ENCODE measurements at places on chromosomes 6 and 20. TPM values are rescaled to one million over a fixed set of nuclear protein-coding genes. Genes with fewer than 3 reads are reported as not detected.
A peak's percentile ranks its signal among the peaks of the same experiment; 100 is the strongest.

- DNase-seq: no peak
These were observed 454.3 kb upstream of the JARID2 start for GRCh38 chr6:14791526-14791925.

GRCh38 chr20:33685328-33686099, 671 bp downstream of the E2F1 start:
- no peak for DNase-seq

- no peak for DNase-seq
These were observed 117.0 kb downstream of the TFAP2A start for GRCh38 chr6:10297832-10298231.

DNA sequence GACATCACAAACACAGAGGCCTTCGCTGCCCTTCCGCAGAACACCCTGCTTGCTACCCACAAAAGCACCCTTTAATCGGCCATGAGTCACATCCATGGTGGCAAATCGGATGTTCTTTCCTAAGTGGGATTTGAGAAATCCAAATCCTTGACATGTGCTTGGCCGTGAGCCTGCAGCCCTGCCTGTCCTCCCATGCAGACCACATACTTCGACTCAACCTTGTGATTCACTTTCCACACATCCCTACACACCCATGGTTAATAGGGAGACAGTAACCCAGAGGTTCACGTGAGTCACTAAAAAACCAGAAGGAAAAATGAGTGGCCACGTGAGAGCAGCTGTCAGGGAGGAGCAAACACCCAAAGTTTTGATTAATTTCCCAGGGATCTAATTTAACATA, 19.4 kb downstream of the RAMACL start:
- DNase-seq: no peak

GRCh38 chr6:130980310-130981032, 82.6 kb downstream of the EPB41L2 start:
- no peak for DNase-seq

- no peak for DNase-seq
These were observed 116.6 kb downstream of the PTPRK start for GRCh38 chr6:128403618-128404444.

DNA sequence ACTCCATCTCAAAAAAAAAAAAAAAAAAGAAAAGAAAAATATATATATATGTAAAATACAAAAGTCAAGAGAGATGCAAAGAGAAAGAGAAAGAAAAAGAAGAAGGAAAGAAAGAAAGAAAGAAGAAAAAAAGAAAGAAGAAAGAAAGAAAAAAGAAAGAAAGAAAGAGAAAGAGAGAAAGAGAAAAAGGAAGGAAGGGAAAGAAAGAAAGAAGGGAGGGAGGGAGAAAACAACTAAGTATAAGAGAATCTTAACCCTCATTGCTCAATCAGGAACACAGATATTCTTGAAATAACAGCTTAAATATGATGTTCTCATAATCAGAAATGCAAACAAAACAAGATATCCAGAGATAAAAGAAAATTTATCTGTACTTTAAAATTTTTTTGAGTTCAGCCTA, 54.4 kb upstream of the MARCKS start:
- DNase-seq: no peak

- peak; percentile 58 for DNase-seq
These were observed 84.1 kb upstream of the EPB41L1 start for GRCh38 chr20:36070451-36070850.

DNA sequence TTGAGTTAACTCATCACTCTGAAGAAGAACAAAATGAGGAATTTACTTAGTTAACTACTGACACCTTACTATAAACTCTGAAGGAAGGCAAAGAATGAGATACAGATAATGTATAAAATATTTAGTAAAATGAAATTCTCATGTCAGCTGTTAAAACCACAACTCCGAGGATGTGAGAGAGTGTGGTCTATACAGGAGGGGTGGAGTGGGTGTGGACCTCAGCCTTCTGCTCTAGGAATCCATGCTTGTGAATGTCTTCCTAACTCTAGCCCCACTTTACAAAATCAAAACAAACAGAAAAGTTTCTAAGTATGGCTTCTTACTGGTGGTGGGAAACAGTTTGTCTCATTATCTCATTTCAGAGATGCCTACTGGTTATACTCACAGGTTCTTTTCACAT, 14.2 kb downstream of the PPP1R14C start:
- DNase-seq: no peak

Gene NKX2-4
- not detected for total RNA-seq

Gene SH3BGRL2
- 54.4 TPM for total RNA-seq

Gene SLC52A3
- total RNA-seq: 0.16 TPM

Measured in breast epithelium (tissue), 4 donors.